ENCODE measurements at places on chromosomes 7 and 10.

DNA sequence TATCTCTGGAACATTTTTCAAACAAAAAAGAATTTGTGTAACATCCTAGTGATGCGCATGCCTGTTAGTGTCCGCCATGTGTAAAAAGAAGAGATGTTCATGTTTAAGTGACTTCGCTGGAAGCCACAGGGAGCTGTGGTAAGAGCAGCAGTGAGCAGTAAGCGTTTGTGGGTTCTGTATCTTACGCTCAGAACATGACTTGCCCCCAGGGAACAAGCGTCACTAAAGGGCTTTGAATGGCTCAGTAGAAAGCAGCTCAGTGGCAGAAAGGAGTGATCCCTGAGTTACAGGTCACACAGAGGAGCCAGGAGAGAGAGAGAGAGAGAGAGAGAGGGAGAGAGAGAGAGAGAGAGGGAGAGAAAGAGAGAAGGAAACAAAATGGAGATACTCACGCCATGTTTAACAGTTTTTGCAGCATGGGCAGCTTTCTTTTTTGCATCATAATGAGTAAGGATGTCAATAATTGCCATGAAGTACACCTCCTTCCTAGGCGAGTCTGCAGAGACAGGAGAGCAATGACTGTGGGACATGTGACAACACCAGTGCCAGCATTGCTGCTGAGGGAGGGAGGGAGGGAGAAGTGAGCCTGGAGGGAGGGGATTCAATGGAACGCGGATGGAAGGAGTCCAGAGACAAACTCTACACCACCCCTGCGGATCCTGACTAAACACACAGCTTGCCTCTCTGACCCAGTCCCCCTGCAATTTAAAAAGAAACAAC is 174.6 kb downstream of the PIP4K2A start:
- DNase-seq = no peak

GRCh38 chr7:77714195-77714594 is 17.9 kb downstream of the RSBN1L start:
- DNase-seq = no peak

DNA sequence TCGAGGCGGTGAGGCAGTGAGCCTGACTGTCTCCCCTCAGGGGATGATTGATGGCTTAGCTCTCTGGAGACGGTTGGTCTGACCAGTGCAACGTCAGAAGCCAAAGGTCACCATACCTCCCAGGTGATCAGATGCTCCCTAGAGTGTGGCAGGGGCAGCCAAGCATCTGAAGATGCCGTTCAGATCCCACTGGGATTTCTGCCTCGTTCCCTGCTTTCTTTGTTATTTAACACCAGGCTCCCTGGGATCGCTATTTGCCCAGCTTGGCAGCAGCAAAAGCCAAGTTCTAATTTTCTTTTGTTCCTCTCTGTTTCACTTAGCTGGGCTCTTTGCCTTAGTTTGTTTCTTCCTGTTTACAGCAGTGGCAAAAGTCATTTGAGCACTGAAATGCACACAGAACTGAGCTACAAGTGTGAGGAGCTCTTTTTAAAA is 53.5 kb upstream of the SVIL start:
- no peak for DNase-seq

DNA sequence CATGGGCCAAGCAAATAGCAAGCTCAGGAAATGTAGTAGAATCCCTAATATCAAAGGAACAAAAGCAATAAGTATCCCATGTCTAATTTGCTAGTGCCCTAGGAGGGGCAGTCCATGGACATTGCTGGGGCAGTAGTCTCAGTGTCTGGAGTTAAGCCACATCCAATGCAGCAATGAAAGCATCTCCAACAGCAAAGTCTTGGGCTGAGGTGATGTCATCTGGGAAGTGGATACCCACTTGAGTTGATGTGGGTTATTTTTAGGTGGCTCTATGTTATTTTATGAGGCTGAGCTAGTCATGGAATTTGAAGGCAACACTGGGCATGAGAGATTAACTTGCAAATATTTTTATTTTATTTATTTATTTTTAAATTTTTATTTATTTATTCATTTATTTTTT is 540.0 kb downstream of the ETV1 start:
- no peak for DNase-seq

GRCh38 chr10:113003052-113003451 is 53.0 kb downstream of the TCF7L2 start:
- DNase-seq = no peak

- DNase-seq = no peak
Measured at GRCh38 chr7:32154797-32155196, 84.6 kb upstream of the PDE1C start.

GRCh38 chr7:27916372-27916771 is 176.4 kb downstream of the TAX1BP1 start:
- no peak for DNase-seq

GRCh38 chr10:84095811-84096497 is 43.4 kb upstream of the GHITM start:
- DNase-seq = no peak

- no peak for DNase-seq
Measured at GRCh38 chr10:89037096-89037495, 46.5 kb downstream of the FAS start.

- no peak for DNase-seq
Measured at GRCh38 chr10:87000491-87000890, 19.6 kb upstream of the FAM25A start.

- no peak for DNase-seq
Measured at GRCh38 chr7:54615537-54615936, 73.4 kb downstream of the VSTM2A start.

DNA sequence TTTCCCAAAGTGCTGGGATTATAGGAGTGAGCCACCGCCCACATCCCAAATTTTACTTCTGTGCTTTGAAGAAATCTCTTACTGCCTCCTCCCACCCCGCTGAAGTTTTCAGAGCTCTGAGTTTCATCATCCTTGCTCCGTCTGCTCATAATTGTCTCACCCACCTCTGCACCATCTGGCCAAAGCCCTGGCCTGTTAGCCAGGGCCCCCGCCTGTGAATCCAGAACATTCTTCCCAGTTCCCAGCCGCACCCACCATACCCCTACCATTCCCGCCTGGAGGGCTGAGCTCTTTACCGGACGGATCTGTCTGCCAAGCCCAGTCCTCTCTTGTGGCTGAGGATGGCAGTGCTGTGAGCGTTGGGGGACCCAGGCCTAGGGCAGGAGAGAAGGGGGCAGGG is 14.5 kb downstream of the SSC4D start:
- no peak for DNase-seq

GRCh38 chr7:83640731-83641537 is 8.0 kb downstream of the SEMA3E start:
- no peak for DNase-seq

DNA sequence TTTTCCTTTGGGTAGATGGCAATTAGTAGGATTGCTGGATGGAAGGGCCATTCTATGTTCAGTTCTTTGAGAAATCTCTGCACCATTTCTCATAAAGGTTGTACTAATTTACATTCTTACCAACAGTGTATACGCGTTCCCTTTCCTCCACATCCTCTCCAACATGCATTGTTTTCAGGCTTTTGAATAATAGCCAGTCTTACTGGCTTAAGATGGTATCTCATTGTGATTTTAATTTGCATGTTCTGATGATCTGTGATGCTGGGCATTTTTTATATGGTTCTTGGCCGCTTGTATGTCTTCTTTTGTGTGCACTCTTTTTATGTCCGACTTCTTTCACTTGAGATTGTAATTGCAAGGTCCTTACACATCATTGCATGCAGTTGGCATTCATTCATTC is 11.7 kb downstream of the CLIP2 start:
- DNase-seq = no peak

- DNase-seq = no peak
Measured at GRCh38 chr10:113168584-113168983, 218.5 kb downstream of the TCF7L2 start.

- no peak for DNase-seq
Measured at GRCh38 chr10:32348297-32349198, 1.6 kb upstream of the EPC1 start.

- DNase-seq = no peak
Measured at GRCh38 chr10:5526691-5527331, 2.0 kb downstream of the CALML3 start.

- DNase-seq = no peak
Measured at GRCh38 chr7:122013065-122013464, 131.0 kb downstream of the AASS start.

GRCh38 chr10:99396471-99396870 is 34.0 kb downstream of the GOT1 start:
- no peak for DNase-seq

DNA sequence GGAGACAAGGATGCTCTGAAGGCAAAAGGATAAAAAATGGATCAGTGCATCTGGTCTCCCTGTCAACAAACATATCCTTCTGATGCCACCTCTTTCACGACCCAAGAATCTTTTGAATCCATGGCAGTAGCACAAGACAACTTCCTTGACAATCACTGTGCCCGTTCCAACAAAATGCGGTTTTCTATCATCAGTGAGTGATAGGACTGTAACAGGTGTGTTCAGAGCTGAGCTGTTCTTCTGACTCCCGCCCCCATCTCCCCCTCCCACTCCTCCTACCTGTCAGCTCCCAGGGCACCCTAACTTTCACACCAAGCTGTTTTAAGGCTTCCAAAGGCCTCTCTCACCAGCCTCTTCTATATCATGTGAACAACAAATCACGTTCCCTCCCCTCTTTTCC is 74.8 kb downstream of the PARD3 start:
- DNase-seq = no peak

DNA sequence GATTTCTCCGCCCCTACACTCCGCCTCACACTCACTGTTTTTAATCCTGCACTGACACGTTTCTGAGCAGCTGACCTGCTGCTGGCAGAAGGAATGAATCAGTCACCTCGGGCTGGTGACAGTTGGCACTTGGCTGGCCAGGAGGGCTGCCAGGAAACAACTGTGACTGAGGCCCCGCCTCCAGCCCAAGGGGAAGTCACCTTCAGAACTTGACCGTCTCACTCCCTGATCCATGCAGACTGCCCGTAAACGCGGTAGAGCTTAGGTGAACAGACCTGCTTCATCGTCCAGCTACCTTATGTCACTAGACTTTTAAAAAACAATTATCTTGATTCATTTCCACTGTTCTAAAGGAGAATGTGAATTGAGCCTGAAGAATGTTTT is 107.5 kb downstream of the DOCK1 start:
- no peak for DNase-seq

- DNase-seq = no peak
Measured at GRCh38 chr7:48298779-48299178, 127.5 kb downstream of the ABCA13 start.

- no peak for DNase-seq
Measured at GRCh38 chr7:132044247-132044646, 487.8 kb upstream of the PODXL start.

DNA sequence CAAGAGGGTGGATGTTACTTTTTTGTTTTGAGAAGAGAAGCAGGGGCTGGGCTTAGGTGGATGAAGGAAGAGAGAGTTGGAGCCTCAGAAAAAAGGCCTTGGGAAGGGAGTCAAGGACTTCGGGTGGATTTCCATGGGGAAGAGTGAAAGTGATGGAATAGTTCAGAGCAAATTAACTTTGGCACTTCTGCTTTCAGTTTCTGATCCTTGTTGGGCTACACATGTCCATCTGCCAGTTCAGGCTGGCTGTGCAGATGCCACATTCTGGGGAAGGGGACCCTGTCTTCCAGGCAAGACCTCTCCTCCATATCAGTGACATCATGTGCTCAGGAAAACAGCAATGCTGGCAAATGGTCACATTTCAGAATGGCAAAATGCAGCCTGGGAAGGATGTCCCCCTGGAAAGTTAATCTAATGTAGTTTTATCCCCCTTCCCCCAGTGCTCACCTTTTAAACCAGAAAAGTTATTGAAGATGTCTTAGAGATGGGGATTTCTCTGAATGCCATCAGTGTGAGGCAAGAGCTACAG is 86.0 kb downstream of the WDFY4 start:
- no peak for DNase-seq

- DNase-seq = no peak
Measured at GRCh38 chr10:31103112-31103511, 71.4 kb upstream of the ZNF438 start.

DNA sequence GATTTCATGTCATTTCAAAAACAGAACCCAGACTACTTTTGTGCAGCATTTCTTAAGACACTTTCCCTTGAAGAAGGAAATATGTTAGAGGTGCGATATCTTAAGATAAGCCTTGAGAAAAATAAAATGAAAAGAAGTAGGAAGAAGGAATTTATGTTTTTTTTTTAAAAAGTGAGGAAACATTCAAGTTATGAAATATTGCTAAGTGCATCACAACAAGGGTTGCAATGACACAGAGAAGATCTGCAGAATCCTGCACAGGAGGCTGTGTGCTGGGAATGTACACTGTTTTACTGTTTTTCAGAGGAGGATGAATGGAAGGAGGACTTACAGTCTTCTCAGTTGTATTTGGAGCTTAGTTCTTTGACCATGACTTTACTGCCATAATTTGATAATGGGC is 79.8 kb upstream of the NME8 start:
- no peak for DNase-seq

GRCh38 chr10:130579913-130580312 is 443.7 kb downstream of the GLRX3 start:
- DNase-seq = no peak

- DNase-seq = no peak
Measured at GRCh38 chr7:47196106-47196645, 385.7 kb downstream of the TNS3 start.

DNA sequence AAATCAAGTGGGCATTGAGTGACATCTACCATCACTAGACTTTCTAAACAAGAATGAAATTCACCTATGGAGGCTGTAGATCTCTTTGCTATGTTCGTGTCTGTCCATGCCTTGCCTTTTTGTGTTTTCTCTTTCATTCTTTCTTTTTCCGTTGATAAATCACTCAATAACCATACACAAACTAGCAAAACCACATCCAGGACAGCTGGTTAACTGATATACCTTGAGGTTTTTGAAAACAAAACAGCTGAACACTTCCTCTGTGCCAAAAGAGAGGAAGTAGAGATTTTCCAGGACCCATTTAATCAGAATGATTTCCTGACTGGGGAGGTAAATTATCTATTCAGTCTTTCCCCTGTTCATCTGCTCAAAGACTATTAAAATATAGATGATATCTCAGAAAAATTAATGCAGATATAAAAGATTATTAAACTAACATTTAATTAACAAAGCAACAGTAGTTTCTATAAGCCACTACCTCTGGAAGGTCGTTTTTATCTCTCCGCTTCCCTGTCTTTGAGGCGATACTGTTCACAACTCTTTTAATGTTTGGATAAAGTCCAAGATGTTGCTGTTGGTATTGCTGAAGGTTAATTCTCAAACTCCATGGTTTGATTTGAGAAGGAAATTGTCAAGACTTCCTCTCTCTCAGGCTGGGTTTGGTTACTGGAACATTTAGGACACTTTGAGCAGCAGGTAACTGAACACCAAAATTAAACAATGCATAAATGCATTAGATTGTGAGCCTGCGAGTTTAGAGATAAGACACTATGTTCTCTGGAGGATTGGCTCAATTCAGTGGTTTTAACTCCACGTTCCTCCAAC is 24.4 kb upstream of the C10orf67 start:
- DNase-seq = no peak

GRCh38 chr10:70430493-70431445 is 10.7 kb downstream of the NODAL start:
- no peak for DNase-seq

GRCh38 chr10:124974131-124974530 is 32.2 kb downstream of the ZRANB1 start:
- DNase-seq = no peak

GRCh38 chr7:41425926-41426325 is 277.0 kb downstream of the INHBA start:
- DNase-seq = no peak

- DNase-seq = no peak
Measured at GRCh38 chr7:127353897-127354296, 38.6 kb downstream of the ZNF800 start.

- DNase-seq = no peak
Measured at GRCh38 chr10:78937800-78938694, 130.7 kb upstream of the ZMIZ1 start.

GRCh38 chr10:85946713-85947326 is 419.8 kb downstream of the GRID1 start:
- no peak for DNase-seq

All from T-helper 22 cell (primary cell).